ENCODE measurements at places on chromosomes 3 and 15.

GRCh38 chr3:128226795-128227395 lies 73.6 kb downstream of the EEFSEC start:
- no peak for DNase-seq

DNA sequence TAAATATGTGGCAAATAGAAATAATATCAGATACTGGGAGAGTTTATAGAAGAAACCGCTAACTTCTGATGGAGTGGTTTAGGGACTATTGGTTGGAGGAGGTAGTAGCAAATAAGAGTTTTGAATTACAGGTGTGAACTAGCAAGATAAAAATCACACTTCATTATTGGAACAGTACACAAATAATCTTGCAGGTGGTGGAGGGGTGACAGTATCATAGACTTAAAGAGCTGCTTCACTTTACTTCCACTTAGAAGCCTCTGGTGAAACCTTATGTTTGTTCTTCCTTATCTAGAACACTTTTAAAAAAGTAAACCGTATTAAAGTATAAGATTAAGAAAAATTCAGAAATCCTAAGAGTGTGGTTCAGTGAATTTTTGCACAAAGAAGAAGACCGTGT lies 69.4 kb downstream of the MEF2A start:
- no peak for DNase-seq

DNA sequence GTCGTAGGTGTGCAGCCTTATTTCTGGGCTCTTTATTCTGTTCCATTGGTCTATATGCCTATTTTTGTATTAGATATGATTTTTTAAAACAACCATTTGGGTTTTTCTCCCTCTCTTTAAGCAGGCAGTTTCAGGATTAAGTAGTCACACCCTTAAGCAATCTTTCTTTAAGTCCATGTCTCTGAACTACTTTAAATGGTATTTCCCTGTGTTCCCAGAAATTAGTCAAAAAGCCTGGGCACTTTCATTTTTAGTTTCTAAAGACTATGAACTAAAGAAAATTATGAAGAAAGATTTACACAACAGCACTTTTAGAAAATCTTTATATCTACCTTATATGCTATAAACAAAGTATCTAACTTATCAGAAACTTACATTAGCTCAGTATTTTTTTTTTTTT lies 110.3 kb downstream of the FAIM start:
- no peak for DNase-seq

GRCh38 chr3:99425930-99426329 lies 212.5 kb upstream of the COL8A1 start:
- no peak for DNase-seq

DNA sequence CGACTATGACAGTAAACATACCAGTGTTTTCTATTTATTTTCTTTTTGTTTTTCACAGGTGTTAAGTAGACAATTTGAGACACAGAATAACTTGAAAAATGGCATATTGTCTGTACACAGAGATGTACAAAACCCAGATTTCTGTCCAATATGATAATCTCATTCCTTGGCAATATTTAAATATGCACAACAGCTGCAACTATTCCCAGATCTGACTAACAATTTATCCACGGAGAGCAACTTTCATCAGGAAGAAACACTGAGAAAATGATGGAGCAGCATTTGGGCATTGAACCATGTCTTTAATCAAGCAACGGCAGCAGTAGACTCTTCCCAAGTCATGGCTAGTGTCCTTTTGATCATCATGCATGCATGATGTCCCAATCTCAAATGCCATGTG lies 452.6 kb downstream of the ZPLD1 start:
- DNase-seq: no peak

DNA sequence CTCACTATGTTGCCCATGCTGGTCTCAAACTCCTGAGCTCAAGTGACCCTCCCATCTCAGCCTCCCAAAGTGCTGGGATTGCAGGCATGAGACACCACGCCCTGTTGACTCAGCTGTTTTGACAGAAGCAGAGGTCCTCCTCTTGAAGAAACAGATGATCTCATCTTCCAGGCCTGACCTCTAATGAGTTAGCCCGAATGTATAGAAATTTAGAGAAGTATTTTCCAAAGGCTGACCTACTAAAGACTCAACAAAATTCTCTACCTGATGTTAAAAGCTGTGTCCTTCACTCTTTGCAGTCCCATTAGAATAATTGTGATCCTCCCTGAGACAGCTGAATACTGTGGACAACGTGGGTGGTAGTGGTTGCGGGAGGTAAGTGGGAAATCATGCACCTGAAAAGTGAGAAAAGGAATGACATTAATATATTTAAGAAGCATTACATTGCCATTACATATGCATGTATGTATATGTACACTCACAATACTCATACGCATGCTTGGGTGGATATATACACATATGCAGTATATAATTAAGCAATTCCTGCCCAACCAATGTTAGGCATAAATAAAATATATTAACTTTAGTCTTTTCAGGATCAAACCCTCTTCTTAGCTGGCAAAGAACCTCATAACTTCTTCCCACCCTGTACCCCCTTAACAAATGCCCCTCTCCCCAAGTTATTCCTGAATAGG lies 204.6 kb upstream of the NR2F2 start:
- DNase-seq: no peak

DNA sequence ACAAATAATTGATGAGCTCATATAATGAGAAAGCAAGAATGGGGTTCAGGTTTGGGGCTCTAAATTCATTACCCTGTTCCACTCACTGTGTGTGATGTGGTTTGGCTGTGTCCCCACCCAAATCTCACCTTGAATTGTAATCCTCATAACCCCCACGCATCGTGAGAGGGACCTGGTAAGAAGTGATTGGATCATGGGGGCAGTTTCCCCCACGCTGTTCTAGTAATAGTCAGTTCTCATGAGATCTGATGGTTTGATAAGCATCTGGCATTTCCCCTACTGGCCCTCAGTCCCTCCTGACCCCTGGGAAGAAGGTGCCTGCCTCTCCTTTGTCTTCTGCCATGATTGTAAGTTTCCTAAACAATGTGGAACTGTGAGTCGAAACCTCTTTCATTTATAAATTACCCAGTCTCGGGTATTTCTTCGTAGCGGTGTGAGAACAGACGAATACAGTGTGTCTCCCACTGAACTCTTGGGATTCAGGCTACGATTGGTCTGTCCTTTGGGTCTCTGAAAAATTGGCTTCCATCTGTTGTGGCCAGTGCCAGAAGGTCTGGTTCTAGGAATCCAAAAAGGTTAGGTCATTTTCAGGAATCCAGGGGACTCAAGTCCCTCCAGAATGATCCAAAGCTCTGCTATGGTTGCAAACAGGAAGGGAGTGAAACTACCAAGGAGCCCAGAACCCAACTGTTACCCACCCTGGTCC lies 87.7 kb downstream of the XXYLT1 start:
- DNase-seq: no peak

GRCh38 chr3:11522953-11523571 lies 120.7 kb downstream of the VGLL4 start:
- DNase-seq: no peak

- DNase-seq: no peak
Observed at GRCh38 chr3:122097141-122097540, 42.0 kb downstream of the CD86 start.

DNA sequence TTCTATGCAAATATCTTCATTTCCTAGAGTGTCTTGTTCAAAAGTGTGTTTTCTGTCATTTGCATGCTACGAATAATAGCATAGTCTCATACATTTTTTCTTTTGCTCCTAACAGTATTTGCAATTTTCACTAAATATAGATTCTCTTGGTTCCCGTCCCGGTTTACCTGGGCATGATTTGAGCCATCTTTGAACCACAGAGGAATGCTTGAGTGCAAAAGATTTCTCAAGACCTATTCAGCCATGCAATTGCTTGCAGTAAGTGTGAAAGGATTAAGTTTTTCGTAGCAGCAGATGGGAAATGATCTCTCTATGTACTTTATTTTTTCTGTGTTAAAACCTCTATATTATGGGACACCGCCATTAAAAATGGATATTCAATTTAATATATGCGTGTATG lies 733.0 kb downstream of the ZPLD1 start:
- DNase-seq: no peak

- DNase-seq: no peak
Observed at GRCh38 chr15:55917881-55918296, 75.5 kb downstream of the NEDD4 start.

DNA sequence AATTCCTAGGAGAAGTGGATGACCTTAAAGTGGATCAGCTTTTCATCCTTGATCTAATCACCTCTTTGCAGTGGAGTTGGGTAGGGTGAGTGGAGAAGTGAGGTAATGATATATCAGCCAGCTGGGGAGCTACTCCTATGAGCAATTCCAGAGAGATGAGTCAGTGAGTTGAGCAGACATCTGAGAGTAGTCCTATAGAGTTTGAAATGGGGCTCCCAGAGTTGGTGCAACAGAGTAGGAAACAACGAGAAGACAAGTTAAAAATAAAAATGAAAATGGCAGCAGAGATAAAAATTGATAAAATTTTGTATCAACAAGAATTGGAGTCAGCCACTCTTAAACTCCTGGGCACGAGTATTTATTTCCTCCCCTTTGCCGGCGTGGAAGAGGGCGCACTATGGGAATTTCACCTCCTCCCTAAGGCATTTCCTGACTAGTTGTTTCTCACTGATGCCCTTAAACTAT lies 150.8 kb upstream of the DPH6 start:
- DNase-seq: no peak

- DNase-seq: no peak
Observed at GRCh38 chr3:144770281-144770680, 798.7 kb downstream of the DIPK2A start.

GRCh38 chr15:85748176-85748575 lies 46.5 kb downstream of the KLHL25 start:
- no peak for DNase-seq

GRCh38 chr3:179682426-179683080 lies 29.7 kb downstream of the USP13 start:
- no peak for DNase-seq

DNA sequence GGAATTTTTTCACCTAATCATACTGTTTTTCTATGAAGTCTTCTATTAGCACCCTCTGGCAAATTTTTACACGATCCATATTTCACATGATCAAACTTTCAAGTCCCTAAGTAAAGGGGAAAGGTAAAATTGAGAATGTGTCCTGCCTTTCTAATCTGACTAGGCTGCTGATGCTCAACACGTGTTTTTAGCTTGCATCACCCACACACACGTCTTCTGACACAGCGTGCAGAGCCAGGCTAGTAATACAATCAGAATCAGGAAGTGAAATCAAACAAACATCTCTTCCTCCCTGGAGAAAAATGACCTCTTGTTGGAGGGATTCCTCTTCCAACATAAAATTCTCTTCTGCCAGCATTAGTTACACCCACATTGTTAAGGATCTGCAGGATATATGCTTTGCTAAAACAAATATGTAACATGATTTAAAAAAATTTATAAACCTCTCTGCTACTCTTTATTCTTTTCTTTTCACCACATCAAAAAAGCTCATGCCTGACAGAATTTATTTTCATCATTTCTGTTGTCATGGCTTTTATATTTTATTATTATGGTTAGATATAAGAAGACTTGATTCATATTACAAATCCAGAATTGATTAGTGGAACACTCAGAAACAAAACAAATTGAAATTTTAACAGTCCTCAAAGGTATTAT lies 122.4 kb downstream of the RAP2B start:
- no peak for DNase-seq

GRCh38 chr3:142853270-142854168 lies 35.4 kb downstream of the PCOLCE2 start:
- no peak for DNase-seq

GRCh38 chr3:33773637-33774036 lies 24.8 kb upstream of the PDCD6IP start:
- DNase-seq: no peak

- DNase-seq: no peak
Observed at GRCh38 chr3:10327592-10327991, 6.7 kb upstream of the SEC13 start.

- no peak for DNase-seq
Observed at GRCh38 chr15:31887246-31887645, 143.1 kb upstream of the CHRNA7 start.

DNA sequence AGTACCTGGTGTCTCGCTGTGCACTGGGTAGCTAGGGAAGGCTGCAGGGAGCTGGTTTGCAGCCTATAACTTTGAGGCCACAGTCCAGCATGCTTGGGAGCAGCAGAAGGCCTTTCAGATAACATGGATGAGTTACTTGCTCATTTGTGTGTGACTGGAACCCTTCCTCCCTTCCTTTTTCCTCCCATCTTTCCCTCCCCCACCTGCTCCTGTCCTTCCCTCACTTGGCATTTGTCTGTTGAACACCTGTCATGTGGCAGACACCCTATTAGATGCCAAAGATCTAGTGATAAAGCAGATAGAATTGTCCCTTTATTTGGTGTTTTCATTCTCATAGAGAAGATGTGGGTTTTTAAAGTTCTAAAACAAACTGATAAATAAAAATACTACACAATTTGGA lies 71.6 kb downstream of the LRTM1 start:
- DNase-seq: no peak

GRCh38 chr3:112606098-112606497 lies 34.8 kb downstream of the CCDC80 start:
- DNase-seq: no peak

GRCh38 chr3:11582191-11582968 lies 61.3 kb downstream of the VGLL4 start:
- no peak for DNase-seq

DNA sequence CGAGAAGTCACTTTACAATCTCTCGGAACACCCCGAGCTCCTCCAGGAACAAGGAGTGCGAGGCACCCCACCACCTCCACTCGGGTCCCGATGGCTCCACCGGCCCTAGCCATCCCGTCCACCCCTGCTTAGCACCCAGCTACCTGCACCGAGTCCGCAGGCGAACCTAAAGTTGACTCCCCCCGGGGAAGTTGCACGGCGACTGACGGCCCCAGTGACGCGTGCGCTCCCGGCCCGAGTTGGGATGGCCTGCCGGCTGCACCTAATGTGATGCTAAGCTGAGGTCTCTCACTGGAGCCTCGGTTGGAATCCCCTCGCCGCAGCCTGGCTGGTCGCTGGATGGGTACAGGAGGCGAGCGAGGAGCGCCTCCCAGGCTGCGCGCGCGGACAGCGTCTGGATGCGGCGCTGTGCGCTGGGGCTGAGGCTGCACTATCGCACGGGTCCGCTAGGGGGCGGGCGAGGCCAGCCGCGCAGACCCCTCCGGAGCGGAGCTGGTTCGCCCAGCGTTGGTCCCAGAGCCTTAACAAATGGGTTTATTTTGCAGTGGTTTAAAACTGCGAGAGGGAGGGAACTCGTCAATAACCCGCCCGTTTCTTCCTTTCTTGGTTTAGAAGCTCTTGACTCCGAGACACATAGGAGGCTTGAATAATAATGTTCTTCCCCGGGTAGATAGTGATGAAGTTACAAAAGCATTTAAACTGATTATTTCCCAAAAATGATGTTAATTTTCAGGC lies at the start of gene OXTR:
Gene OXTR, minus strand, starts transcription at position 526 of the 735 bp plus-strand sequence. CDS start 1,426 bp downstream, outside the sequence.
- DNase-seq: peak; percentile 26

GRCh38 chr3:45792036-45792435 lies 4.3 kb downstream of the SLC6A20 start:
- DNase-seq: no peak

DNA sequence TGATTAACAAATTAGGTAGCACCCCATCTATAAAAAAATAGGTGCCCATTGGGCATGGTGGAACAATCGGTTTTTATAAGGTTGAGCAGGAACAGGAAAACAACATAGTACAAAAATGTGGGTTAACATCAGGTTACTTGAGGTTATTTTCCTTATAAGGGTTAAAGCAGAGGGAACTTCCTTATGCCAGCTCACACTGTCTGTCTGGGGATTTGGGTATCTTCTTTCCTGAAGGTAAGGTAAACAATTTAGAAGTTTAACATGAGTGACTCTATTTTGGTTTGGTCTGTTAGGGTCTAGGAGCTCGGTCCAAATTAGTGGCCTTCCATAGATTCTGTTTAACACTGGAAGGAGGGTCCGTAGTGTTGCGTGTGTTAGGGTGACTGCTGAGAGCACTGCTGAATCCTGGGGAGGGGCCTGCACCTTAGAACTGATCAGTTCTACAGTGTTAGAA lies 14.7 kb downstream of the CHD2 start:
- no peak for DNase-seq

- no peak for DNase-seq
Observed at GRCh38 chr15:36495456-36495991, 83.9 kb upstream of the CDIN1 start.

All from NCI-H187 (cell line).